ENCODE measurements at places on chromosomes 4 and X. TPM values are rescaled to one million over a fixed set of nuclear protein-coding genes. Genes with fewer than 3 reads are reported as not detected.

Gene ATOH1
- total RNA-seq = not detected

Gene CSAG3
- total RNA-seq = not detected

Gene L1CAM
- 3.7 TPM for total RNA-seq

Gene HSFX4
- total RNA-seq = not detected

Gene CT83
- total RNA-seq = not detected

Gene ANXA3
- 3.6 TPM for total RNA-seq

Gene PLP1
- under 0.01 TPM for total RNA-seq

Gene HHIP
- total RNA-seq = 69.6 TPM

Gene AKAP4
- total RNA-seq = not detected

Gene GABRA4
- total RNA-seq = not detected

Gene FAM47E
- 0.19 TPM for total RNA-seq

Gene PACRGL
- 19.4 TPM for total RNA-seq

Gene MAGIX
- 1.7 TPM for total RNA-seq

Gene POU3F4
- not detected for total RNA-seq

Gene EXOC1L
- not detected for total RNA-seq

Gene ARHGEF9
- 11.3 TPM for total RNA-seq

Gene HOPX
- total RNA-seq = 0.19 TPM

Gene XK
- under 0.01 TPM for total RNA-seq

Gene PAK3
- total RNA-seq = 4.0 TPM

Gene DCAF4L1
- total RNA-seq = 0.19 TPM

Gene MAGEE1
- 0.96 TPM for total RNA-seq

Gene VCX3A
- total RNA-seq = not detected

Gene TCP11X2
- not detected for total RNA-seq

Gene ITIH6
- total RNA-seq = not detected

Gene SYTL5
- total RNA-seq = 1.4 TPM

All from regular cardiac myocyte (primary cell).